ENCODE measurements at places on chromosomes 13 and 19.

DNA sequence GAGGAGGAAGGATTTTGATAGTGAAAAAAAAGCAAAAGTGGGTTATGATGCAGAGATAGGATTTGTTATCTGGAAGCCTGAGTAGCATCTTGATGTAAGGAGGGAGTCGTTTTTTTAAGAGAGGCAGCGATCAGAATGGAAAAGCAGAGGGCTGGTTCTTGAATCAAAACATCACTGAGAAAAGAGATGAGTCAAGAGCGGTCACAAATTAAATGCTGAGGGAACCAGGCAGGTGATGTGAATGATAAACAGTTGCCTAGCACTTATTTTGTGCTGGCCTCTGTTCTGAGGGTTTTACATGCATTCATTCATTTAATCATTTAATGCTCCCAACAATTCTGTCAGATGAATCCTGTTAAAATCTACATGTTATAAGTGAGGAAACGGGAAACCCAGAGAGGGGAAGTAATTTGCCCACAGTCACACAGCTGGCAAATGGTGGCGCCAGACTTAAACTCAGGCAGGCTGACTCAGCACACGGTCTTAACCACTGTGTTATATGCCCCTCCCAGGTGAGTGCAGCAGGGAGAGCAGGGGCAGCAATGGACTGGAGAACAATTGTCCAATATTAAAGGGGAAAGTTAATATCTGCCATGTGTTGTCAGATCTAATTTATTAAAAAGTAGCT is 21.4 kb downstream of the SIGLECL1 start:
- ATAC-seq = no peak

DNA sequence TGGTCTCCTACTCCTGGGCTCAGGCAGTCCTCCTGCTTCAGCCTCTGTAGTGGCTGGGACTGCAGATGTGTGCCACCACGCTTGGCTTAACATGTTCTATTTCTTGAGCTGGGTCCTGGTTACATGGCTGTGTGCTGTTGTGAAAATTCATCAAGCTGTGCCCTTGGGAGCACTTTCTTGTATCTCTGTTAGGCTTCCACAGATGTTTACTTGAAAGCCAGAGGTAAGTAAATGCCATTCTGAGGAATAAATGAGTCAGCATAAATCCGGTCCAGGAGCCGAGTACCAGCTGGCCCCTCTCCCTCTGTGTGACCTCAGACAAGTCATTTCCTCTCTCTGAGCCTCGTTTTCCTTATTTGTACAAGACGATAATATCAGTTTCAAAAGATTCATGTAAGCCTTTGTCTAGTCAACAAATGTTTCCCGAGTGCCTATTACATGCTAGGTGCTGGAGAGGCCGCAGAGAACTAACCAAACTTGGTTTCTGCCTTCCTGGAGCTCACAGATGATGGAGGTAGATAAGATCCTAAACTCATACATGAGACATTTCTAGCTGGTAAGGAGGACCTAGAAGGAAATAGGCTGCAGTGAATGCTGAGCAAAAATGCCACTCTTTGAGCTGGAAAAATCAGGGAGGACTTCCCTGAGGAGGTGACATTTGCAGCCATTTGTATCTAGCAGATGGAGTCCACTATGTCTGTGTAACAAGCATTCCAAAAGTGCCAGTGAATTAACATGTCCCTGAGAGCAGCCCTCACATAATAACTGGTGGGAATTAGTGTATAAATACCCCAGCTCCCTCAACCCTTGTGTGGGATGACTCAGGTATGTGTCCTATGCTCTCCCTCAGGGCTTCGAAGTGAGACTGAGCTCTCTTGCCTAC is 2.7 kb upstream of the RASAL3 start:
- peak; percentile 13 for ATAC-seq

GRCh38 chr13:43057653-43058317 is 34.4 kb downstream of the DNAJC15 start:
- no peak for ATAC-seq

- no peak for ATAC-seq
These were observed 16.2 kb upstream of the CPB2 start for GRCh38 chr13:46121033-46121432.

All from SK-N-SH treated with all-trans-retinoic acid at 6 μM for 48 hours (cell line).